Osteocyte (in vitro differentiated cells): ENCODE measurements at places on chromosomes 4 and X.

GRCh38 chrX:115491766-115492165 is 69.2 kb upstream of the PLS3 start:
- DNase-seq = no peak

GRCh38 chrX:103608306-103608963 is 672 bp downstream of the TCEAL3 start:
- DNase-seq = no peak

DNA sequence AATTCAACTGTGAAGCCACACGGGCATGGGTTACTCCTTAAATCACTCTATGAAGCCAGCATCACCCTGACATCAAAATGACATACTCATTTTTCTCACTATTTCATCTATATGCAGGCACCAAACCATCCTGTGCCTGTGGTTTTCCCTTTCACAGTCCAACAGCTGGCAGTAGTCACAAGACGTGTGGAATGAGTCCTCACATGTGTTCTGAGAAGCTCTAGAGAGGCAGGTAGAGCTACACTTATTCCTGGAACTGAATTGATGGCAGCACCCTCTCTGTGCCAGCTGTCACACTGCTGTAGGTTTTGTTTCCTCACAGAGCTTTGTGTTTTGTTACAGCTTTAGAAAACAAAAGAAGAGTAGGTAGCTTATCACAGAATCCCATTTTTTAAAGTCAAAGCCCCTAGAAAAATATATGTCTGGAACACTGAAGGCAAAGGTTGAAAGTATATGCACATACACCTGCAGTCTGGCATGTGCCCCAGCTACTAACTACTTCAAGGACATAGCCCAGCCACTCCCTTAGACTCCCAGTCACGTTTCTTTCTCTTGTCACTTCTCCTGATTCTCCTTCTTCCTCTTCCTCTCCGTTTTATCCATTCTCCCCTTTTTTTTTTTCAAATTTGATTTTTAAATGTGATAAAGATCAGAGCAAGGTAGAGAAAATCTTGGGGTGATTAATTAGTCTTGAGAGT is 107.1 kb downstream of the ANXA10 start:
- DNase-seq = no peak

GRCh38 chrX:101639583-101639982 is 20.1 kb downstream of the ARMCX2 start:
- DNase-seq = no peak

DNA sequence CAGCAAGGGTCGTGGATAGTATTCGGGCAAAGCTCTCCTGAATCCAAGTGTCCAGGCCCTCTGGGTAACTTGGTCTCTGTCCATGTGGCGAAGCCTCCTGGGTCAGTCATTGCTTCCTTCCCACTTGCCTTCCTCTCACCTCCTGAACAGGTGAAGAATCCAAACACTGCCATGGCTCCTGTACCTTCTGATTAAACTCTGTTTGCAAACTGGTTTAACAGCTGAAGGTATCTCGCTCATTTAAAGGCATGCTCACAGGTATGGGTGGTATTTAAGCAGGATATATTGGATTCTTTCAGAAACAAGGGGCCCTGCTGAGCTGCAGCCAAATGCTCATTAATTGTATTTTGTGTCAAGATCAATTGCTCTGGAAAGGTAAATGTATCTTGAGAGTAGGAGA is 28.2 kb downstream of the FHDC1 start:
- no peak for DNase-seq

GRCh38 chrX:79080141-79080540 is 64.3 kb upstream of the GPR174 start:
- no peak for DNase-seq

DNA sequence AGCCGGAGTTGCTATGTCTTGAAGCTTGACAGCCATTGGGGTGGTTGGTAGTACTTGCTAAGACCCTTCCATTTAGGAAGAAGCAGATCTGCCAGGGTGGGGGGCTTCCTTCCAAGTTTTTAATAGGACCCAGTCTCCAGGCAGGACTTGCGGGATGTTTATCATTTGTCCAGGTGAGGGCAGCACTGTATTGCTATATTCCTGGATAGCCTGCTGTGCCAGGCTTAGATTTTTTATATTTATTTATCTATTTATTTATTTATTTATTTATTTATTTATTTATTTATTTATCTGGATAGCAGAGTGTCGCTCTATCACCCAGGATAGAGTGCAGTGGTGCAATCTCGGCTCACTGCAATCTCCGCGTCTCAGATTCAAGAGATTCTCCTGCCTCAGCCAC is 87.4 kb upstream of the CT45A1 start:
- no peak for DNase-seq

DNA sequence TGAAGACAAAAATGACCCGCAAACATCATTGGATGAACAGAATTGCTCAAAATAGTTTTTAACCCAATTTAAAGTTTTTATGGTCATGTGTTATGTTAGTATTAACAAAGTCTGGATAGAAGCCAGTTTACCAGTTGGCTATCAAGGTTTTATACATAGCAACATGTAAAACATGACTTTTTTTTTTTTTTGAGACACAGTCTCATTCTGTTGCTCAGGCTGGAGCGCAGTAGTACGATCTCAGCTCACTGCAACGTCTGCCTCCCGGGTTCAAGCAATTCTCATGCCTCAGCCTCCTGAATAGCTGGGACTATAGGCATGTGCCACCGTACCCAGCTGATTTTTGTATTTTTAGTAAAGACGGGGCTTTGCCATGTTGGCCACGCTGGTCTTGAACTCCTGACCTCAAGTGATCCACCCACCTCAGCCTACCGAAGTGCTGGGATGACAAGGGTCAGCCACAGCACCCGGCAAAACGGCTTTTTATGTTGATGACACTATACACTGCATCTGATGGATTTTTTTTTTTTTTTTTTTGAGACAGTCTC is 3.4 kb downstream of the SAT1 start:
- DNase-seq = no peak

- no peak for DNase-seq
Measured at GRCh38 chr4:75948822-75949444, 8.1 kb upstream of the NAAA start.

DNA sequence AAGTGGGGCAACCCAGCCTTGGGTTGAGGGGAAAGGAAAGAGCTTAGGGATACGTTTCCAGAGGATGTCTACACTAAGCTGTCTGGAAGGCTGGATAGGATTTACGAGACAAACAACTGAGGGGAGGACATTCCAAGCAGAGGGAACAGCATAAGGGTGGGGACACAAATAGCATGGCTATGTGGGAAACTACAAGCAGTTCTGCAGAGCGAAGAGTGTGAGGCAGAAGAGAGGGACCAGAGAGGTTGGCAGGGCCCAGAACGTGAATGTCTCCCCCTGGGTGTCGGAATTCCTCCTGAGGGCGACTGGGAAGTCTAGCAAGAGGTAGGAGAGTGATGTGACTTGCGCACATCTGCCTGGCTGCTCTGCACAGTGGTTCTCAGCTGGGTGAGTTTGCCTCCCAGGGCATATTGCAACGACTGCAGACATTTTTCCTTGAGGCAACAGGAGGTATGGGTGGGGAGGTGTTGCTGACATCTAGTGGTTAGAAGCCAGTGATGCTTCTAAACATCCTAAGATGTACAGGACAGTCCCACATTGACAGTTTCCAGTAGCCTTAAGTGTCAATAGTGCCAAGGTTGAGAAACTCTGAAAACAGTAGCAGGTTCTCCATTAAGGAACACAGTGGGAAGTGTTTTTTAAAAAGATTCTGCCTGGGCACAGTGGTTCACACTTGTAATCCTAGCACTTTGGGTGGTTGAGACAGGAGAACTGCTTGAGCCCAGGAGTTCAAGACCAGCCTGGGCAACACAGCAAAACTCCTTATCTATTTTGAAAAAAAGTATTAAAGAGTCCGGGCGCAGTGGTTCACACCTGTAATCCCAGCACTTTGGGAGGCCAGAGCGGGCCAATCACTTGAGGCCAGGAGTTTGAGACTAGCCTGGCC is 9.2 kb downstream of the NDUFA1 start:
- DNase-seq = no peak

DNA sequence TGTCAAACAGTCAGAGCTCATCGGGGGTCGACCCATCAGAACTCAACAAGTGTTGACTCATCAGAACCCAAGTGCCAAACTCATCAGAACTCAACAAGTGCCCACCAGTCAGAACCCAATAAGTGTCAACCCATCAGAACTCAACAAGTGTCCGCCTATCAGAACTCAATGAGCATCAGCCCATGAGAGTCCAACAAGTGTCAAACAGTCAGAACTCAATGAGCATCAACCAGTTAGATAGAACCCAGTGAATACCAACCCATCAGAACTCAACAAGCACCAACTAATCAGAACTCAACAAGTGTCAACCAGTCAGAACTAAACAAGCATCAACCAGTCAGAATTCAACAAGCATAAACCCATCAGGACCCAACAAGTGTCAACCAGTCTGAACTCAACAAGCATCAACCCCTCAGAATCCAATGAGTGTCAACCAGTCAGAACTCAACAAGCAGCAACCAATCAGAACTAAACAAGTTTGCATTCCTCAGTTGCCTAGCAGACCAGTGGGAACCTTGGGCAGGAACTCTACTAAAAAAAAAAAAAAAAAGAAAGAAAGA is 115.3 kb downstream of the PRKX start:
- DNase-seq = no peak

GRCh38 chr4:26000274-26000950 is 86.4 kb downstream of the SMIM20 start:
- DNase-seq = no peak
